ENCODE measurements at places on chromosomes 3 and 15.

- no peak for DNase-seq
Measured at GRCh38 chr3:88824666-88825564, 282.5 kb upstream of the EPHA3 start.

DNA sequence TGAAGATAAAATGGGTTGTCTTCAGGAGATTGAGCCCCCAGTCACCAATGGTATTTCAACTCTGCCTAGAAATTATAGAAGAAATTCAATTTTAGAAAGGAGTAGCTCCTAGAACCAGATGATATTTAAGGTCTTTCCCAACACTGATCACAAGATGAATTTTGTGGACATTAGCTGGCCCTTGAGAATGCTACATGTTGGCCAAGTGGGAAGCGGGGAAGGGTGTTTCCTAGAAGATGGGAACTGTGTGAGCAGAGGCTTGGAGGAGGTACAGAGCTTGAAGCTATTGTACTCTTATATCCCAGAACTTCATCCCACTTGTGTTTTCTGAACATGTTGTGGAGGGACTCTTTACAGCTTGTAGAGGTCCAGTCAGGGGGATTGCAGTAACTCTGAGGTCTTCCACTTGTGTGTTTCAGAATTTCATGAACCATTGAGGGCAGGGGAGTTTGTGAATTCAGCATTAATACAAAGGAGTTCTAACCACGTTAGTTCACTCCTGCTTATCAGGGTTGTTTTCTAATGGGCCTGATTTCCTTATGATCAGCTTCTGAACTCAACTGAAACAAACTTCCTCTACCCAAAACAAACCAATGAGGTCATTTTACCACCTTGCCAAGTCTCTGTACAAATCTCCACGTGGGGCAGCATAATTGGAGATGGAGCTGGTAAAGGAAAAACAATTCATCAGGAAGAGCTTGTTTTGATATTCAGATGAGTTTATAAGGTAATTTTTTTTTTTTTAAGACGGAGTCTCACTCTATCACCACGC, 152.6 kb upstream of the TPM1 start:
- DNase-seq: peak; percentile 49

- DNase-seq: no peak
Measured at GRCh38 chr3:198027045-198027798, 67.2 kb downstream of the LMLN start.

- no peak for DNase-seq
Measured at GRCh38 chr3:76997733-76998132, 42.2 kb upstream of the ROBO2 start.

DNA sequence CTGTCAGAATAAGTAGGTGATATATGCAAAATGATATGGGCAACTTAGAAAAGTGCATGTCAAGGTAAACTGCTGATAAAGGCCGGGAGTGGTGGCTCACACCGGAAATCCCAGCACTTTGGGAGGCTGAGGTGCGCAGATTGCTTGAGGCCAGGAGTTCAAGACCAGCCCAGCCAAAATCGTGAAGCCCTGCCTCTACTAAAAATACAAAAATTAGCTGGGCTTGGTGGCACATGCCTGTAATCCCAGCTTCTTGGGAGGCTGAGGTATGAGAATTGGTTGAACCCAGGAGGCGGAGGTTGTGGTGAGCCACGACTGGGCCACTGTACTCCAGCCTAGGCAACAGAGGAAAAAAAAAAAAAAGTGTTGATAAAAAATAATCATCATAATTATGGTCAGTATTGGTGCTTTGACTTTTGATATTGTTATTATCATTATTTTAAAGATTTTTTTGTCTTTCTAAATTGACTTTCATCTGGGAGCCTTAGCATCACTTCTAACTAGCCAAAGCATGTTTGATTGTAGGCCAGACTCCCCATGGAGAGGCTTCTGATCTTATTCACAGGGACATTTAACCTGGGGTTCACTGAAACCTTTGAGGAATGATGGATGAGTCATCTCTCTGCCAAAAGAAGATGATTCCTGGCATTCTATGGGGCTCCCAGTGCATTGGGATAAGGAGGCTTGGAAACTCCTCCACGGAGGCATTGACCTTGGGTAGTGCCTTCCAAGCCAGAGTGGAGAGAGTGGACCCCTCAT, 5.6 kb downstream of the ZBTB38 start:
- no peak for DNase-seq

DNA sequence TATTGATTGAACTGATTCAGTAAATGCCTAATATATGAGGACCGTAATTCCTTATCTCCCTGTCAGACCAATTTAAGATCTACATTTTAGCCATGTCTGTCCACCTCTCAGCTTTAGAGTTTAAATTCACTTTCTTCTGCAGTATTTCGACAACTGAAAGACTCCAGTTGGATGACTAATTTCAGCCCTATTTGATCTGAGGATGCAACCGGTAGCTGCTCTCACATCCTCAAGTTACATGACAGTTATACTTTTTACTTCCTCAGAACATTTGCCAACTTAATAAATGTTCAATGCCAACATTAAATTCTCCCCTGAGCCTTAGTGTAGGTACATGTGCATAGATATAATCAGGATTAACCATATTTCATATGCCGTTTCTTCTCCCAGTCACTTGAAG, 2.5 kb upstream of the HHLA2 start:
- DNase-seq: no peak

DNA sequence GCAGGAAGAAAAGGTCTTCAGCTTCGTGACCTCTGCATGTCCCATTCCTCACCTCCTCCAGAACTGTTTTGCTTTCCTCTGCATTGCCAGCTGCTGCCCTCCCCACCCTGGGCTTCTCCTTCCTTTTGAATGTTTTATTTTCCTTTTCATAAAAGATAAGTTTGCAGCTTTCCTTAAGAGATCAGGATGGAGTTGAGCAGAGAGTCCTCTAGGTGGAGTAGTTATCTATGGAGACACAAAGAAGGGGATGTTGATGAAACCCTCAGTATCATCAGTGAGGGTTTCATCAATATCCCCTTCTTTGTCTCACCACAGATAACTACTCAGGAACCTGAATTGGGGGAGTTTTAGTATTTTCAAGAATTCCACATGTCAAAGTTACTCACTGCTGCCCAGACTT, 19.0 kb upstream of the SLC25A36 start:
- peak; percentile 44 for DNase-seq

GRCh38 chr3:115321400-115321805, 174.3 kb upstream of the ZBTB20 start:
- peak; percentile 17 for DNase-seq

GRCh38 chr3:141454906-141455602, 31.8 kb upstream of the RASA2 start:
- DNase-seq: peak; percentile 87

DNA sequence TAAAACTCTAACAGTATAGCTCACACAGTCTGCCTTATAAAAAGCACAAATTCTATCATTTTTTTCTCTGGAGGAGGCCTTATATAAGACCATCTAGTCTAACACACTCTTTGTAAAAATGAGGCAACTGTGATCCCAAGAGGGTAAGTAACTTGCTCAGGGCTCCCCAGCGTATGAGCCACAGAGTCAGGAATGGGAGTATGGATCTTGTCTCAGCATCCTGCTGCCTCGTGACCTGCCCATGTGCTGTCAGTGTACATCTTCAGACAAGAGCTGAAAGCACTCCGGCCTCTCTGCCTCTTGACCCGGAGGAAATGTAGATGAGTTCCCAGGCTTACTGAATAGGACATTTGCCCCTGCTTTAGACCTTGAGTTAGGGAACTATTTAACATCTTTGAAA, 28.4 kb upstream of the MEF2A start:
- peak; percentile 62 for DNase-seq
